ENCODE measurements at places on chromosomes 1 and 21.
A peak's percentile ranks its signal among the peaks of the same experiment; 100 is the strongest.

DNA sequence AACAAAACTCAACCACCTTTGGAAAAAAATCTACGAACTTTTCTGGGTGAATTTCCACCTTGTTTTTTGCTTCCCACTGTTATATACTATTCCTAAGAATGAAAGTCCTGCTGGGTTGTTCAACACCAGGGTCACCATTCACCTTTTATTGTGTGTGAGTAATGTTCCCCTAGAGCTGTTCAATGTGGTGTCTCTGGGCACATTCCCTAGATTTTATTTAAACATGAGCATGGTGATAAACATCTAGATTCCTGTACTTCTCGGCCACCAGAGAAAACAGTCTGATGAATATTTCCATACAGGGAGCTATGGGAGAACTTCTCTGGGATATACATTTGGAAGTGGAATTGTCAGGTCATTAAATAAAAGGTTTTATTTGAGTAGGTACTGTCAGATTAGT is 13.0 kb downstream of the FMN2 start:
- DNase-seq, result no peak

- DNase-seq, result no peak
These were observed 2.7 kb downstream of the PDE9A start for GRCh38 chr21:42655796-42656770.

- DNase-seq, result no peak
These were observed 172.7 kb downstream of the PTPRU start for GRCh38 chr1:29408831-29409605.

DNA sequence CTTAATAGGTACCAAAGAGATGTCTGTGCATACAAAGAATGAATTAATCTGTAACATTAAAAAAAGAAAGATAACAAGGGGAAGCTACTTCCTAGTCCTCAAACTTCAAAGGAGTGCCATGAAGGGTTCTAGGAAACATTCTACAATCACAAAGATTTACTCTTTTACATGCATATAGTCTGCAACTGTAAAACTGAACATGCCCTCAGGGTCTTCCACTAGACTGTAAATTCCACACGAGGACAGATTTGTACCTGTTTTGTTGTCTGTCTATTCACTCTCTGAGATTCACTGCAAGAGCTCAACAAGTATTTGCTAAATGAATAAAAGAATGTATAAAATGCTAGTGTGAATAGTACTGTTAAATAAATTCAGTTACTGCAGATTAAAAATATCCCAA is 4.4 kb downstream of the JAK1 start:
- DNase-seq, result no peak

GRCh38 chr1:15799004-15799867 is 8.2 kb downstream of the UQCRHL start:
- no peak for DNase-seq

- DNase-seq, result no peak
These were observed 279.6 kb downstream of the NFIA start for GRCh38 chr1:61361931-61362330.

- no peak for DNase-seq
These were observed 64.7 kb downstream of the MDM4 start for GRCh38 chr1:204580862-204581261.

- DNase-seq, result no peak
These were observed 182.2 kb upstream of the RAB4A start for GRCh38 chr1:229088711-229089110.

GRCh38 chr1:167093846-167094516 is at the start of gene STYXL2:
Gene STYXL2, plus strand, starts transcription at chr1:167094075. Its CDS starts 775 bp downstream, at chr1:167094850.
- DNase-seq, result no peak

GRCh38 chr1:22428672-22429071 is 23.0 kb upstream of the ZBTB40 start:
- peak; percentile 51 for DNase-seq

DNA sequence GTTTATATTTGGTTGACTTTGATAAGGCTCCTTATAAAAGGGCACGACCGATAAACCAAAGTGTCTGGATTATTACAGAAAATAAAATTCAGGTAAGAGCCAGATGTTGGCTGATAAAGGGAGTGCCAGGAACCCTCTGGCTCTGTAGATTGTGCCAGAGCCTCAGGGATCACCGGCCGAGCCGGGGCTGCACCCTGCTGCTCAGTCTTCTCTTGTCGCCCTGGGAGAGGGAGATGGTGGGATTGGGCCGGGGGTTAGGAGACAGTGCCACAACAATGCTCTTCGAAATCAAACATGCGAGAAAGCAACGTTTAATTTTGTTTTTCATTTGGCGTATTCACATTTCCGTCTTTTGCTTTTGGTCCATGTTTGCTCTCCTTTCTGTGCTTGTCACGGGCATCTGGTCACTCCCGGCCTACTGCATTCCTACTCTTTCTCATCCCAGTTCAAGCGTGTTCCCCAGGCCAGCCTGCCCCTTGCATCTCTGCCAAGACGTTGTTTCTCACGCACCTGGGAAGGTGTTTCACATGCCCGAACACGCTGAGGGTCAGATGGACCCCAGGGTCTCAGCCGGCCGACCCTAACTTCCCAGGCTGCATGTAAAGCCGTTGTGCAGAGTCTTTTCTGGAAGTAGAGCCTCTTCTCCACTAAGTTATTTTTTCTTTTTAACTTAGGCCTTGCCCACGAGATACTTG is 18.8 kb upstream of the C2CD2 start:
- DNase-seq, result no peak

DNA sequence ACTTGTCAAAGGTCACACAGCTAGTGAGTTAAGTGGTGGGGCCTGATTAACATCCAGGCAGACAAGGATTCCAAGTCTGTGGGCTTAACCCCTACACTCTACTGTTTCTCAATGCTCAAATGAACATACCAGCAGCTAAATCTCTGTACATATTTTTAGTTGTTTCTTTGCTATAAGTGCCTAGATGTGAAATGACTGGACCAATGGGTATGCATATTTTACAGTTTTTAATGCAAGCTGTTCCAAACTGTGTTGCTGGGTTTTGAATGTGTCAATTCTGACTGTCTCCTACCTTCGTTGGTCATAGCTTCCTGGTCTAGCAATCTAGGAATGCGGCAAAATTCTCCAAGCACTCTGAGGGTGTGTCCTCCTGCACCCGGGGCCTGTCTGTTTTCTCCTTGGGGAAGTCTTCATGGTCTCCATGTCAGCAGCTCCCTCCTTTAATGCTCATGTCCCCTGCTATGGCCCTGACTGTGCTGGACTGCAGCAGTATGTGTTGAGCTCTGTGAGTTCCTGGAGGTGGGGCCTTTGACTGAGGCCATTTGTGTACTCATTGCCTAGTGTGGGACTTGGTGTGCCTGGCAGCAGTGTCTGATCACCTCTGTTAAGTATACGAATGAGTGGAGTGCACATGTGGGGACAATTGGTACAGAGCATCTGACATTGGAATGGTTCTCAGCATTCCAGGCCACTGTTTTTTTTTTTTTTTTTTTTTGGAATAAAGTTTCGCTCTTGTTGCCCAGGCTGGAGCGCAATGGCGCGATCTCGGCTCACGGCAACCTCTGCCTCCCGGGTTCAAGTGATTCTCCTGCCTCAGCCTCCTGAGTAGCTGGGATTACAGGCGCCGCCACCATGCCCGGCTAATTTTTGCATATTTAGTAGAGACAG is 72.9 kb upstream of the SLC2A1 start:
- no peak for DNase-seq

- no peak for DNase-seq
These were observed 169.0 kb downstream of the VAV3 start for GRCh38 chr1:107795994-107796393.

DNA sequence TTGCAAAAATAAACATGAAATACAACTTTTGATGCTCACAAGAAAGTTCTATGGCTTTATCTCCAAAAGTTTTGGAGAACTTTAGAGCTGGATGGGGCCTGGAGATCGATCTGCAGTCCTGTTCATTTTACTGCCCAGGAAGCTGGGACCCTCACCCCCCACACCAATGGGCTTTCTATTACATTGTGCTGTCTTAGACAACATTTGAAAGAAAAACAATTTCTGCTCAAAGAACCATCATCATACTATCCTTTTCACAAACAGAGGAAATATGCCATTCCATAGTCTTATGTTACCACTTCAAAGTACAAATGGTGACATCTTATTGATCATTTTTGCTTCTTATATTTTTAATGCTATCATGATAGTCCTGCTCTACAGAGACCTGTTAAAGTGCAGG is 2.0 kb upstream of the HNRNPU start:
- no peak for DNase-seq

GRCh38 chr1:152086760-152087159 is 2.1 kb downstream of the TCHHL1 start:
- no peak for DNase-seq

- no peak for DNase-seq
These were observed 30.7 kb downstream of the SDCCAG8 start for GRCh38 chr1:243286409-243287122.

DNA sequence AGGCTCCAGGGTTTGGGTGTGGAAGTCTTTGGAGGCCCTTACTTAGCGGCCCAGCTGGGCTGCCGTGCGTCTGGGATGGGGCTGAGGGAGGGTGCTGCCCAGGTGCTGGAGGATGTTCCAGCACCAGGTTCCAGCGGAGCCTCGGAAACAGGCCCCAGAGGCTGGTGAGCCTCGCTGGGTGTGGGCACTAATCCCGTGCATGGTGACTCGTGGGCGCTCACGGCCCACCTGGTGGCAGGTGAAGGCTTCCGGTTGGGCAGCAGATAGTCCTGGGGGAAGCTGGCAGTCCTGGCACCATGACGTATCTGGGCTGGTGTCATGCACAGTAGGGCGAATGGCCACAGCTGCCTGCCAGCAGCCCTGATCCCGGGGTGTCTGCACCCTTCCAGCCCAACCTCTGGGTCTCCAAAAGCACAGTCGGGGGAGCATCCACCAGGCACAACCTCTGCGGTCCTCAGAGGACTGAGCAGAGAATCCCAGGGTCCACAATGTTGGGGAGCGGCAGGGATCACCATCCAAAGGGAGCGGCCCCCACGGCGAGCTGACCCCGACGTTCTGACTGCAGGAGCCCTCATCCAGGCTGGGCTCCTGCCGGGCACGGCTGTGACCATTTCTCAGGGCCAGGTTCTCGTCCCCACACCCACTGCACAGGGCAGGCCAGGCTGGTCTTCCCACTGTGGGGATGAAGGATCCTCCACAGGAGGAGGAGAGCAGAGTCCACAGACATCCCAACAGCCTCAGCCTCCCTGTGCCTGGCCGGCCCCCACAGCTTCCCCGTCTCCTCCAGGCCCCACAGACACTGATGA is 25.3 kb downstream of the FTCD start:
- no peak for DNase-seq

DNA sequence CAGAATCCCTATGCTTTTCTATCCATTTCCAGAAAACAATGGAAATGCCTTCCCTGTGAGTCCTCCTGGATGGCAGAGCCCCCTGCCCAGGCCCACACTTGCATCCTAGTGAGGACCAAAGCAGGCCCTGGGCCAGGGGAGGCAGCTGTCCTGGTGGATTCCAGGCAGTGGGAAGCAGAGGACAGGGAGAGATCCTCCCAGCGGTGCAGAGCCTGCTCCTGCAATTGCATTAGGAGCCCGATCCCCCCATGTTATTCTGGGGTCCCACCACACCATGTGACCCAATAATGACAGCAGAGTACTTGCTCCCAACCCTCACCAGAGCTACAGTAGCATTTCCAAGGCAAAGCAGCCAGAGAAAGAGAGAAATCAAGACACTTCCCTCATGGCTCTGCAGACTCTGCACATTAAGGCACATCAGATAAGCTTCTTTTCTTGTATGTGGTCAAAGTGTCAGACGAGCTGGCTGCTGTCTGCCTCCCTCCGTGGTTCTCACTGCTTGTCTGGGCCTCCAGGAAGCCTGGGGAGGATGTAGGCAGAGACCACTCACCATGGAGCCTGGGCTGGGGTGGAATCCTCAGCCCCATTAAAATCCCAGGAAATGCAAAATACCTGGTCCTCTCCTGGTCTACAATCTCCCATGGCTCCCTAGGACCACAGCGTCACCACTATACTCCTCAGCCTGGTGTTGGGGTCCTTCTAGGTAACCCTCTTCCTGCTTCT is 54.9 kb upstream of the RUNX3 start:
- peak; percentile 54 for DNase-seq

DNA sequence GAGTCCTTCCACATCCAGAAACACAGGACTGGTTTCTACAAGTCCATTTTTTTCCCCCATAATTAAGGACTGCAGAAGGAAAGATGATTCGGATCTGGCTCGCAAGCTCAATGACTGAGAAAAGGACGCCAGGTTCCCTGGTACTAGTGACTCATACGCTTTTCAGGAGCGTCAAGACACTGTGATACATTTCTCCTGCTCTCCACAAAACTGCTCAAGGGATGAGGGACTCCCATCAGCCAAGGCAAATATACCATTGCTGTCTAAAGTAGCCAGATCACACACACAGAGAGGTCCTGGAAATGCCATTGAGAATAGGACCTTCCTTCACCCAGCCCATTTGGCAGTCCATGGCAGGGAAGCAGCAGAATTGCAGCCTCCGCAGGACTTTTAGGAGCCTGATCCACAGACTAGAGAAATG is 253.6 kb upstream of the IRF2BP2 start:
- DNase-seq, result no peak

DNA sequence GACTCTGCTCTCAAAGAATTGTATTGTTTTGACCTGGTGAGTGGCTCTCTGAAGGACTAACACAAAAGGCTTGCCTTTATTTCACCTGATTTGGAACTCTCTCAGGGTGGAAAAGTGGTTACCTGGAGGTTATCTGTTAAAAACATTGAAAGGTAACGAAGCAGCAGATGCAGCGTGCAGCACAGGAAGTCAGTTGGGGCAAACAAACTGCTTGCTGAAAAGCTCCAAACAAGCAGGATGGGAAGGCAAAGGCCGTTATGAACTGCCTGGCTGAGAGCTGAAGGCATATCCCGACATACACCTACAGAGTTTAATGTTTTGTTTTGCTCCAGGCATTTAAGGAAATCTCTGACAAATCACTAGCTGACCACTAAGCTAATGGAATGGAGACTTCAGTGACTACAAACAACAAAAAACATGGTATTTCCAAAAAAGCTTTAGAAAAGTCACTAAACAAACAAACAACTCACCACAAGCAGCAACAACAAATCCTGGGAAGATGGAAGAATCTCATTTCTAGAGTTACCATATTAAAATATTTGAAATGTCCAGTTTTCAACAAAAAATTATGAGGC is 44.3 kb upstream of the BATF3 start:
- peak; percentile 36 for DNase-seq

DNA sequence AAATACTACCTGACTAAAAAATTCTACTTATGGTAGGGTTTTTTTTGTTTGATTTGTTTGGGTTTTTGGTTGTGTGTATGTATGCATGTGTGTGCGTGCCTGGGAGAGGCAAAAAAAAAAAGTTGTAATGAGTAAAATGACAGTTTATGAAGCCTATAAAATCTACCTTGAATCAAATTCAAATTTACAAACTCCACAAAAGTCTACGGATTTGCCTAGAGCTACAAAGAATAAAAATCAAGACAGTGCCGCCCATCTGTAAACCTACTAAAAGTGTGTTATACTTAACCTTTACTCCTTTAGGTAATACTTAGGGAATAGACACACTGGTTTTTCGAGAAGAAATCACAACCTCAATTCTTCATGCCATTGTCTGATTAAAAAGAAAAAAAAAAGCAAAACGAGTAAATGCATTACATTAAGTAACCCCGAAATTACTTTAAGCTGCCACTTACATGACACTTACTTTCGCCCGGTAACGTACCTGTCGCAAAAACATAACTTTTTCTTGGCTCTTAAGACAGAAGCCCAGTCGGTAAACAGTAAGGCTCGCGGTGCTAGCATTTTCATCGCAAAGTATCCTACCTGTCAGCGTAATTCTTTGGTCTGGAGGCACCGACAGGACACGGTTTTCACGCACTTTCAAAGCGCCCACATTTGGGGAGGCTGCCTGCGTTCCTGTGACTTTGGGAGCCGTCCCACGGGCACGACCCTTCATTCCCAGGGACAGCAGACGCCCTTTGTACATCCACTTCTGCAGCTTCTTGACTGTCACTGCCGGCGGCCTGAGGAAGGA is 951 bp downstream of the SYDE2 start:
- no peak for DNase-seq

All from CD4-positive, alpha-beta T cell treated with Interleukin-6 at 100 ng/mL for 8 hours (primary cell).